ENCODE measurements at places on chromosomes 6 and 20.

GRCh38 chr6:10514049-10514780, 6.9 kb upstream of the GCNT2 start:
- no peak for DNase-seq

GRCh38 chr20:40683221-40683893, 5.7 kb downstream of the MAFB start:
- no peak for DNase-seq

DNA sequence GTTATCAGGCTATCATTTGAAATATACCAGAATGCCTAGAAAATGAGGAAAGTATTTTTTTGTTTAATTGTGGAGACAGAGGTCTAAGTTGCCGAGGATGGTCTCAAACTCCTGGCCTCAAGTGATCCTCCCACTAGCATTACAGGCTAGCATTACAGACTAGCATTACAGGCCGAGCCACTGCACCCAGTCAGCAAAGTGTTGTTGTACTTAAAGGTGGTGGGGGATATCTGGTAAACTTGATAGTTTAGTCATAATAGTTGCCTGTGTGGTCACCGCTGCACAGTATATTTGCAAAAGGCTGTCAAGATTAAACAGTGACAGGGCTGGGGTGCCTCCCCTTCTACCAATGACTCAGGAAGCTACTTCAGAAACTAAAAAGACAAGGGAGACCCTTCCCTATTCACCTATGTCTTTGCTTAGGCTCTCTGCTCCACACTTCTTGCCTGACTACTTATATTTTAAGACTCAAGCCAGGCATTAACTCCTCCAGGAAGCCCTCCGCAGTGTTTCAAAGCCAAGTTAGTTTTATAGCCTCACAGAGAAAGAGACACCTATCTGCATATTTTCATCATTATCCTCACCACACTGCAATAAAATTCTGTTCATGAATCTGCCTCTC, 3.1 kb upstream of the AKIRIN2 start:
- DNase-seq, result no peak

- no peak for DNase-seq
Observed at GRCh38 chr6:85047818-85048217, 283.4 kb upstream of the TBX18 start.

- DNase-seq, result no peak
Observed at GRCh38 chr20:19915111-19915798, 101.9 kb upstream of the NAA20 start.

DNA sequence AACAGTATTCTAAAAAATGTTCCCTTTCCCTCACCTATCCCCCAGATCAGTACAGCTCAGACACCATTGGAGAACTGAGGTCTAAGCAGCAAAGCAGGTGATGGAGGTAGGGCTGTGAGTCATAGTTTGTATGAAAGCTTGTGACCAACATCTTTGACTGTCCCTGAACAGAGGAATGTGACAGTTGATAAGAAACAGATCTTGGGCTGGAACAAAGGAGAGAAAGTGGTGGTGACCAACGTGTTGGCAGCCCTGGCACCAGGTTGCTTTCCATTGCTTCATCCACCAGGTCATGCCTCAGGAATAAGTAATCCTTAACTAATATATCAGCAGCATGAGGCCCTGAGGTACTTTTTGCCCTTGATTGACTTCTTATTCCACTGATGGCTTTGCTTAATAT, 19.9 kb upstream of the CRIP3 start:
- no peak for DNase-seq

DNA sequence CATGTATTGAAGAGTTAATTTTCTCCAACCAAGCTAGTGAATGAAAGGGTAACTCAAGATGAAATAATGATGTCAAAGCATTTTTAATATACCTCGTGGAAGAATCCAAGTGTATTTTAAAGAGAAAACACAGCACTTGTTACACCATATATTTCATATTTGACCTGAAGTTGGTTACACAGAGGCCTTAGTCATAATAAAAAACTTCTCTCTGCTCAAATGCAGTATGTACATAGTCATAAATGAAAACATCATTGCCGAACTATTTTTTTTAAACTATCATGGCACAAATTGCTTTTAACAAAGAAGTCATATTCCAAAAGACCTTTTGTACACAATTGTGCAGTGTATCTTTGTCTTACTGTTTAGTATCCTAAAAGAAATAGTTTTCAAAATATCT, 43.0 kb downstream of the BACH2 start:
- no peak for DNase-seq

GRCh38 chr6:411402-412145, 20.0 kb downstream of the IRF4 start:
- no peak for DNase-seq

DNA sequence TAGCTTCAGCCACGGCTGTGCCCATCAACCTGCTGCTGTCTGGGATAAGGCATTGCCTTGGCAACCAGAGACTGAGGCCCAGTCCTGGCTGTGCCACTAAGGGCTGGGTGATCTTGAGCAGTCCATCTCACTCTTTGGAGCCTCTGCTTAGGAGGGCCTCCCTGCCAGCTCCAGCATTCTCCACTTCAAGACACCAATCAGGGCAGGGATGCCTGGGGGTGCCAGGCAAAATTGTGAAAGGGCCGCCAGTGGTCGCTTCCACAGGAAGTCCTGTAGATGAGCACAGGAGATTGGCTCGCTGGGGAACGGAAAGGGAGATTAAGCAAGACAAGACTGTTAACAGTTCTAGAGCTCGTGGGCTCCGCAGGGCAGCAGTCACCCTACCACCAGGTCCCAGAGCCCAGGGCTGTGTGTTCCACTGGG, at the start of gene RAB44:
Gene RAB44, plus strand, starts transcription at position 346 of the 423 bp plus-strand sequence. CDS start 6,410 bp downstream, outside the sequence.
- no peak for DNase-seq

GRCh38 chr6:43964659-43965570, 162.3 kb downstream of the MRPL14 start:
- no peak for DNase-seq

DNA sequence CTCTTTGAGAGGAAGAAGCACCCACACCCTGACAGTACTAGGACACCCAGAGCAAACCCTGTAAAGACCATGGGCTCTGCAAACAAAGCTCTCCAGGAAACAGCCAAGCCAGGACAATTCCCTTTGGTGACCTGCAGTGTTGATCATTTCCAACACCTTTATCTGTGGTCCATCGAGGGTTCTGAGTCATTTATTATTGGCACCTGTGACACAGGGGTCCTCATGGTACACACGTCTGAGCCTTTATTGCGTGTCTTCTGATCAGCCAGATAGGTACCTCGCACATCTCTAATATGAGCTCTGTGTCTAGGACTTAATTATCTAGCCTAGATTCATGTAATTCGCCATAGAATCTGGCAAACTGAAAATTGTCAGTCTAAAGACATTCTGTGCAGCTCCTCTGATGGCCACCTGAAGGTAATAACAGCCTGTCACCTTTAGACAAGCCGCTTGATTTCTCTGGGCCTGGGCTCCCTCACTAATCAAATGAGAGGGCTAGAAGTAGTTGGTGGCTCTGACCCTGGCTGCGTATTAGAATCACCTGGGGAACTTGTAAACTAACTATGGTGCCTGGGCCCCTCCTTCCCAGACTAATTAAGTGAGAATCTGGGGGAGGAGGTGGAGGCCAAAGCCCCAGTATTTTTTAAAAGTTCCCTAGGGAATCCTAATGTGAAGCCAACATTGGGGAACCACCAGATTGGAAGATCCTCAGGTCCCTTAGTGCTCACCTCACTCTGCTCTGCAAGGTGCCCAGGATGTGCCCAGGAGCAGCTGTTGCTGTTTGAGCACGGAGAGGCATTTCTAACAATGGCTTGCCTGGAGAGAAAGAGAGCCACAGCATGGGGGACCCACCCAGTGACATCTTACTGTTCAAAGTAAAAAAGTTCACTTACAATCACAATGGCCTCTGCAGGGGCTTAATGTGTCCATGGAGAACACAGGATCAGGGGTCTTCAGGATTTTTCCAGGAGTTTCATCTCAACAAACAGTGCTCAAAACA, 122.0 kb upstream of the ARID1B start:
- DNase-seq, result no peak

DNA sequence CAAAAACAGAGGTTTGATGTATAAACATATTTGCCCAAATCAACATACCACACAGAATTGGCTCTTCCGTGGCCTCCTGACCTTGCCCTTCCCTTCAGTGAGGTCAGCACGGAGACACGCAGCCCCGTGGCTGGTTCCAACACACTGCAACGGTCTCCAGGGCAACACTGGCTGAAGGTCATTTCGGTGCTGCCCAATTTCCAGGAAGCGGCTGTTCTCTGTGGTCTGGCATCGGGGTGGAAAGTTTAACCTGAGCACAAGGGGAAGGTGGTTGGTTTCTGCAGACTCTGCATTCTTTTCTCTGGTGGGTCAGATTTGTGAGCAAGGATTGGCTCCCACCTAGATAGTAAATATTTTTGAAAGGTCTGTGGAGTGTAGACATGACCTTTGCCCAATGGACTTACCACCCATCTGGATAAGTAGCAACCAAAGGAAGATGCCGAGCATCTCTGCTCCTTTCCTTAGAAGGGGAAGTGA, 177.6 kb upstream of the PHACTR1 start:
- no peak for DNase-seq

GRCh38 chr20:14922503-14923267, 585.3 kb upstream of the FLRT3 start:
- DNase-seq, result no peak

DNA sequence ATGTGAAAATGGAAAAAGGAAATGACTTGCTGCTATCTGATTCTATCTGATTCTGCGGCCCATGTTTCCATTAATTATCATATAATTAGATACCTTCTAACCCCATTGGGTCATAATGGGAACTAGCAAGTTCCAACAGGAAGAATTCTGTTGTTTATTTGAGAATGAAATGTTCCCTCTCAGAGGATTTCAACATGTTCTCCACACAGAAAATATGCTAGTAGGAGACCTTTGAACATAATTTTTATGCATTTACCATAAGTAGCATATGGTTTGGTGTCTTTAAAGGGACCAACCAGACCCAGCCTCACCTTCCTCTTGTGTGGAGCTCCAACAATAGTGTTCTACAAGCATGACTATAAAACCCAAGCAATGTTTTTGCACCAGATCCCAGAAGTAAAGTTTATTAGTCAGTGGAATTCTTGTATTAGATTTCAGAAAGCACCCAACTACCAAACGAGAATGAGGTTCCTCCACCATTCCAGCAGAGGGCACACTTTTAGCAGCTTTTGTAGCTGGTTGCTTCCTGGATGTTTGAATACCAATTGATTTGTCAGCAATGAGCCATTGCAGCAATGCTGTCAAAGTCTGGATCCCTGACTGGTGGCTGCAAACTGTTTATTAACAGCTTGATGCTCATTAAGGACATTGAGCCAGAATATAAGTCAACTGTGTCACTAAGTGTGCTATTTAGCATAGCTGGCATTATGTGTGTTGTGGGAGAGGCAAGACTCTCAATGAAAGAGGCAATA, 143.6 kb upstream of the GJE1 start:
- DNase-seq, result no peak

- no peak for DNase-seq
Observed at GRCh38 chr20:21161926-21162325, 36.0 kb downstream of the KIZ start.

- no peak for DNase-seq
Observed at GRCh38 chr6:128713461-128713860, 169.5 kb upstream of the LAMA2 start.

DNA sequence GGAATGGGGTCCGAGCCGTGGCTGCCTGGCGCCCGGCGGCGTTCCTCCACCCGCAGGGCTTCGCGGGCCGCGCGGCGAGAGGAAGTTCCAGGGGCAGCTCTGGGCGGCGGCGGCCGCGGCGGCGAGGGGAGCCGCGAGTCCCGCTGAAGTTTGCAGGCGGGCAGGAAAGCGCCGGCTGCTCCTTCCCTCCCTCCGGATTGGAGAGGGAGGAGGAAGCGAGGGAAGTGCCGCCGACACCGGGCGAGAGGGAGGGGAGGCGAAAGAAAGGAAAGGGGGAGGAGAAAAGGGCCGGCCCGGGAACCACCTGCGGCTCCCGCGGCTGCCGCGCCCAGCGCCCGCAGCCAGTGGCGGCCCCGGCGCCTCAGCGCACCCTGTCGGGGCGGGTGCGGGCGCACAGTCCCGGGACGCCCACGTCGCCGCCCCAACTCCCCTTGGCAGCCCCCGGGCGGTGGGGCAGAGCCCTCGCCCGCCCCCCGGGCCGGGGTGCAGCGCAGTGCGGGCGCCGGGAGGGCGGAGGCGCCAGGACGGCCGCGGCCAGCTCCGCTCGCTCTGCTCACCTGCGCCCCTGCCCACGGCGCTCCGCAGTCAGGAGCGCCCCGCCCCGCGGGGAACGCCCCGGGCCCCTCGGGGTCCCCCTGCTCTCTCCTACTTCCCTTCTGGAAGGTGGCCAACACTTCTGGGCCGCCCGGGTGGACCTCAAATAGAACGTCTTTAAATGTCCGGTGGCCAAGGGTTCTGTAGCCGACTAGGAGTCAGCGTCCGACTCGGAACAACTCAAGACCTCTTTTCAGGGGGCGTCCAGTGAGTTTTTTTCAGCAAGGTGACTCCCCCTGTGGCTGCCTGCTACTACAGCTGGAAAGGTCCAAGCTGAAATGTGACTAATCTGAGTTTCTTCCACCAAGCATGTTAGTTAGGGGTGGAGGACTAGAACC, 80.3 kb upstream of the CCDC28A start:
- DNase-seq, result no peak

GRCh38 chr6:127219869-127220268, 46.8 kb upstream of the RNF146 start:
- no peak for DNase-seq

DNA sequence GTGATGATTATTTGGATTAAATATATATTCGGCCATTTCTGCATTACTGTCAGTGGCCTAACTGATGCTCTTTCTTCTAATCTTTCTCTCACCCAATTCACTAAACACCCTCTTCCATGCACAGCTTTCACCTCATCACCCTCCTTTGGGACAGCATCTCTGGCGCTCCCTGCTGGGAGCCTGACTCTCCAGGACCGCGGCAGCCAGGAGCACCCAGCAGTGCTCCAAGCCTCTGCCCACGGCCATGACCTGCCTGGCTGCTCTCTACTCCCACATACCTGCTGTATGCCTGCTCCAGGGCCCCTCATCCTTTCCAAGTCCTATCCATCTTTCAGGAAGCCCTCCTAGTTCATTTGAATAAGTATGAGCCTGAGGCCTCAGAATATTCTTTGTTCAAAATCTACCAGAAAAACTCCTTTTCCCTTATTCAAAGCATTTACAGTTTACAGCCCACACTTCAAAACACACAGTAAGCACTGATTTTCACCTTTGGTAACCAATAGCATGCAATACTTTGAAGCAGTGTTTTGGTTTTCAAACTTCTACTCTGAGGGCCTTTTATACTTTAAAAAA, 15.2 kb downstream of the CTCFL start:
- DNase-seq, result no peak

- no peak for DNase-seq
Observed at GRCh38 chr6:68975816-68976215, 340.7 kb downstream of the ADGRB3 start.

GRCh38 chr6:138520463-138520862, 21.2 kb upstream of the NHSL1 start:
- no peak for DNase-seq

- DNase-seq, result no peak
Observed at GRCh38 chr6:107716688-107717089, 107.4 kb downstream of the SCML4 start.
